Stimulated activated CD8-positive, alpha-beta memory T cell treated with anti-CD3 and anti-CD28 coated beads, Interleukin-15, amount 100 ng/mL, for 48 hours (primary cell): ENCODE measurements at places on chromosomes 5 and 9.

GRCh38 chr9:122393284-122393983 is 22.6 kb downstream of the PTGS1 start:
- no peak for DNase-seq

- DNase-seq: no peak
Observed at GRCh38 chr5:142978726-142979125, 208.5 kb downstream of the ARHGAP26 start.

DNA sequence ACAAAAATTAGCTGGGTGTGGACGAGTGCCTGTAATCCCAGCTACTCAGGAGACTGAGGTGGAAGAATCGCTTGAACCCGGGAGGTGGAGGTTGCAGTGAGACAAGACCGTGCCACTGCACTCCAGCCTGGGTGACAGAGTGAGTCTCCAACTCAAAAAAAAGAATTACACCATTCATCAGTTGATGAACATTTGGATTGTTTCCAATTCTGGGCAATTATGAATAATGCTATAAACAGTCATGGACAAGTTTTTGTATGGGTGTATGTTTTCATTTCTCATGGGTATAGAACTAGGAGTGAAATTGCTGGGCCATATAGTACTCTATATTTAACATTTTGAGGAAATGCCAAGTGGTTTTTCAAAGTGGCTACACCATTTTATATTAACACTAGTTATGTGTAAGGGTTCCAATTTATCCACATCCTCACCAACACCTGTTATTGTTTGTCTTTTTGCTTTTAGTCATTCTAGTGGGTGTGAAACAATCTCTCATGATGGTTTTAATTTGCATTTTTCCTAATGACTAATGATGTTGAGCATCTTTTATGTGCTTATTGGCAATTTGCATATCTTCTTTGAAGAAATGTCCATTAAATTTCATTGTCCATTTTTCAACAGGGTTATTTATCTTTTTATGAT is 9.0 kb upstream of the CCDC125 start:
- DNase-seq: no peak

- no peak for DNase-seq
Observed at GRCh38 chr5:37892586-37892985, 52.7 kb upstream of the GDNF start.

DNA sequence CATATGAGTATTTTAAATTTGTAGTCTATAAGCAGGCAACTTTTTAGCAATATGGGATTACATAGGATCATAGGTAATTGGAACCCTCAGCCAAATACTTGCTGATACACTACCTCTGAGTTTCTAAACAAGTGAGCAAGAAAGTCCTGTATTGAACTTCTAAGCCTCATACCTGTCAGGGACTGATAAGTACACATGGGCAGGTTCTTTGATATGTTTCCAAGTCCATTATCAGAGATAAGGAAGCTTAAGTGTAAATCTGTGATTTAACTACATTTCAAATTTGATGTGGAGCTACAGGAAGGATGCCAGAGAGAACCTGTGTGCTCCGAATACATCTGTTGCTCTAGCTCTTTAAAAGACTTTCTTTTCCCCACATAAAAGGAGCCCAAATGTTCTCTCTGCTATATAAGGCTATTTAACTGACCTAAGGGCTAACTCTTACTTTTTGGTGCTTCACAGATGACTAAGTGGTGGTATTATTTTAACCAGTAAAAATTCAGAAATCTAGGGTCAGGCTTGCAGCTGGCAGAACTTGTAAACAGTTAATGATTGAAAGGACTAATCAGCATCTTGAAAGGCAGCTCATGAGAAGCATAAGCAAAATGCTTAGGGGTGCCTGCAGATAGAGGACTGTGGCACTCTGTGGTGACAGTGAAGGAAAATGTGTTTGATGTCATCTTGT is 228.6 kb downstream of the NR3C1 start:
- DNase-seq: no peak

- peak; percentile 51 for DNase-seq
Observed at GRCh38 chr5:151086905-151087360, 6.1 kb upstream of the TNIP1 start.

DNA sequence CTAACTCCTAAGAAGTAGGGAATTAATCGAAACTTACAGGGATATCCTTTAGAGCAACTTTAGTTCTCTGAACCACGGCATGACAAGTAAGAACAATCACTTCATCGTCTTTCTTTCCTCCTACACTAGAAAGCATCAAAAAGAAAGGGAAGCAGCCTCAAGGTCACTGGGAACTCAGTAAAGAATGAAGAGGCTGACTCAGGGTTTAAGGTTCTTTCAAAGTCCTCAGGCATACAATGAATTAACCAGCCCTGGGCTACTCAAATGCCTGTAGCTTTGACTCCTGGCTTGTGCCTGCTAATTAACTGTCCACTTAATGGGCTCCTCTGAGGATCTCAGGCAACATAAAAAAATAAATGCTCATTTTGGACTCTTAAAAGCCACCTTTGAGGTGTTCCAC is 102.0 kb downstream of the TRIM32 start:
- DNase-seq: no peak

DNA sequence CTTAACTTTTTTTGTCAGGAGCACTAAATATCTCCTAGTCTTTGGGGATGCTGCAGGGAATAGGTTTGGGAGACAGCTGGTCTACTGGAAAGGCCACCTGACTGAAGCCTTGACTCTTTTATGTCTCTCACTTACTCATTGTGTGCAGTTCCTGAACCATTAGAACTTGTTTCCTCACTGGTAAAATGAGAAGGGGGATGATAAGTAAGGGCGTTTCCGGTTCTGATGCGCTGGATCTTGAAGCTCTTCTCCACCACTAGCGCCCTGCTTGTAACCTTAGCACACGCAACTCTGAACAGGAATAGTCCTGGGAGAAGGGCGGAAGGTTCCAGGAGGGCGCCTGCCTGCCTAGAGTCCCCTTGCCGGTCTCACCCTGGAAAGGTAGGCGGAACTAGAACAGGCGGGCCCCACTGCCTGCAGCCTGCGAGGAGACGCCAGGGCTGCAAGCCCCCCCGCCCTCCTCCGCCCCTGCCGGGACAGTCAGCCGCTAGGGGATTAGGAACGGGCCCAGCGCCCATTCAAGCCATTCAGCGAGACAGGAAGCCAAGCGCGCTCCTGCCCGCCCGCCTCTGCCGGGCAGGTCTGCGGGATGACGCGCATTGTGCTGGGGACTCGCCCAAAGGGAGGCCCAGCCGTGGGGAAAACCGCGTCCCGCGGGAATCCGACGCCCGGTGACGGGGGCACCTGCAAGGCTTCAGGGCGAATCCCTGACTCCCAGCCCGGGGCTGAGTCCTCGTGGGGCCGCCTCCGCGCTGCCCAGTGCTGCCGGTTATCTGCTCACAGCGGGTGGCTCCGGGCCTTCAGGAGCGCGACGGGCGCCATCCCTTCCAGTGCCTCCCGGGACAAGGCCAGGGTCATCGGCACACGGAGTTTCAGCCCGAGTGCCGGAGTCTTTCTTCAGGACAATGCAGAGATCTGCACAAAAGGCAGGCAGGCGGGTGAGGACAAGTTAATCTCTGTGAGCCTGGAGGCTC is 44.0 kb upstream of the XPA start:
- DNase-seq: peak; percentile 19

GRCh38 chr9:137054932-137055384 is 1.1 kb upstream of the ENTPD2 start:
- no peak for DNase-seq

- no peak for DNase-seq
Observed at GRCh38 chr9:86352440-86353077, 1.7 kb downstream of the TUT7 start.

GRCh38 chr5:118700510-118700909 is 287.8 kb downstream of the DTWD2 start:
- no peak for DNase-seq

GRCh38 chr5:172455087-172455381 is 709 bp upstream of the SH3PXD2B start:
- no peak for DNase-seq

GRCh38 chr5:145068721-145069120 is 766.4 kb downstream of the PRELID2 start:
- DNase-seq: no peak

GRCh38 chr5:101605700-101606099 is 690.4 kb downstream of the SLCO4C1 start:
- no peak for DNase-seq

DNA sequence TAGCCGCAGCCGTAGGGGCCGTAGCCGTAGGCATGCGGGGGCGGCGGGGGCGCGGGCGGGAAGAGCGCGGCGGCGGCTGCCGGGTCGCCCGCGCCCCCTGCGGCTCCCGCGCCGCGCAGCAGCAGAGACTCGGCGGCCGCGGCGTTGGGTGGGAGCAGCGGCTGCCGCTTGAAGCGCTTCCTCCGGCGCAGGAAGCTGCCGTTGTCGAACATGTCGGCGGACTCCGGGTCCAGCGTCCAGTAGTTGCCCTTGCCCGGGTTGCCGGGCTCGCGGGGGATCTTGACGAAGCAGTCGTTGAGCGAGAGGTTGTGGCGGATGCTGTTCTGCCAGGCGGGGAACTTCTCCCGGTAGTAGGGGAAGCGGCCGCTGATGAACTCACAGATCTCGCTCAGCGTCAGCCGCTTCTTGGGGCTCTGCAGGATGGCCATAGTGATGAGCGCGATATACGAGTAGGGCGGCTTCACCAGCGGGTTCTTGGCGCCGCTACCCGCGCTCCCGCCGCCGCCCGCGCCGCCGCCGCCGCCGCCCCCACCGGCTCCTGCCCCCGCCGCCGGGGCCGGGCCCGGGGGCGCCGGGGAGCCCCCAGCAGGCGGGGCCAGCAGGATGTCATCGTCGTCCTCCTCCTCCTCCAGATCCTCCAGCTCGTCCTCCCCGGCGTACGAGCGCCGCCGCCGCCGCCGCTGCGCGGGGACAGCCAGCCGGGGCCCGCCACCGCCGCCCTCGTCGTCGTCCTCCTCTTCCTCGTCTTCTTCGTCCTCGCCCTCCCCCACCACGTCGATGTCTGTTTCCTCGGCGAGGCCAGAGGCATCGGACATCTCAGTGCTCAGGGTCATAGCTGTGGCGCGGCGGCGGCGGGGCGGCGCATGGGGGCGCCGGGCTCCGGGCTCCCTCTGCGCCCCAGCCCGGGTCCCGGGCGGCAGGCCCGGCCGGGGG is 781 bp downstream of the FOXD1 start:
- no peak for DNase-seq

DNA sequence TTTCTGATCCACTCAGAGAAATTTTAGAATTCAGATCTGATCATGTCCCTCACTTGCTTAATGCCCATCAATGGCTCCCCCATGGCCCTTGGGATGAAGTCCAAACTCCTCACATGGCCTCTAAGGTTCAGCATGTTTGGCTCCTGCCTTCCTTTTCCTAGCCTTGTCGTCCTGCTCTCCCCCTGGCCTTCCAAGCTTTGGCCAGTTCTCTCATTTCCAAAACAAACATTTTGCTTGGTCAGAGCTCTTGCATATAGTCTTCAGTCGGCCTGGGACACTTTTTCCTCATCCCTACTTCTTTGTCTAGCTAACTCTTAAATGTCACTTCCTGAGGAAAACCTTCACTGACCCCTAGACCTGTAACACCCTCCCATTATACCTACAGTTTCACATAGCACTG is 37.1 kb upstream of the PPP3R2 start:
- DNase-seq: no peak
